ENCODE measurements at places on chromosomes 13 and 19.
A peak's percentile ranks its signal among the peaks of the same experiment; 100 is the strongest.

DNA sequence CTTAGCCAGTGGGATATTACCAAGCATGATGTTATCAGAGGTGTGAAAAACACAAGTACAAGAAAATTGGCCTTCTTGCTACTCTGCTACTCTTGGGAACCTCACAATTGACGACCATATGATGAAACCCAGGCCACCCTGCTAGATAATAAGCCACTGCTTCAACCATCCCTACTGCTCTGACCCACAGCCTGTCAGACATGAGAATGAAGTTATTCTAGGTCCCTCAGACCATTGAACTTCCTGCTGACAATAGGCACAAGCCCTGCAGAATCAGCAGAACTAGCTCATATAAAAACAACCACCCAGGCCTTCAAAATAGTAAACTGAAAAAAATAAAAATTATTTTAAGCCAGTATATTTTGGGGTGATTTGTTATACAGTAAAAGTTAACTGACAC lies 559.9 kb downstream of the KCTD12 start:
- no peak for DNase-seq

DNA sequence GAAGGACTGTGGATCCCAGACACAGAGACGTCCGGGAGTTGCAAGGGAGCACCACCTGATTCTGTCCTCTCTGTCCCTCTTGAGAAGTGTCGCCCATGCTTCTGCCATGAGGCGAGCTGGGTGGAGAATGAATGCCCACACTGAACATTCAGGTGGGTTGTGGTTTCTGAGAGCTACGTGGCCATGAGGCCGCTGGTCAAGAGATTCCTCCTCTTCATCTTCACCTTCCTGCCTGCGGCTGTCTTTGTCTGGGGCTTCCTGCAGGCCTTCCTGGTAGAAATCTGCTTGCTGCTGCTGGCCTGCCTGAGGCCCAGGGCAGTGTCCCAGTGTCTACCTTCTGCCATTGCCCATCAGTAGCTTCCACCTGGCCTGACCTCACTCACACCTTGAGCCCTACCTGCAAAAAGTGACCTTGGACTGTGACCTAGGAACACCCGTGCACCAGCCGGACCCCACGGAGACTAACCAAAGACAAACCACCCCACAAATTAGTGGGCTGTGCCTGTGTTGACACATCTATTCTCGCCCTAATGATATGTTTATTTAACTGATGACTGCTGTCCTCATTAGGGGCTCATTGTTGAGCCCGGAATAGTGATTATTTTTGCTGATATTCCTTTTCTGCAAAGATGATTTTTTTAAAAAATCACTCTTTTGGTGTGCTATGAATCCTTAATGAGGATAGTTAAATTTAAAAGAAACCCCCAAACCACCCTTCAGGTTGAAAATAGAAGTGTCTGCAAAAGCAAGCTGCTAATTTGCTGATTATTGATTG lies 38.7 kb upstream of the ZNF536 start:
- no peak for DNase-seq

DNA sequence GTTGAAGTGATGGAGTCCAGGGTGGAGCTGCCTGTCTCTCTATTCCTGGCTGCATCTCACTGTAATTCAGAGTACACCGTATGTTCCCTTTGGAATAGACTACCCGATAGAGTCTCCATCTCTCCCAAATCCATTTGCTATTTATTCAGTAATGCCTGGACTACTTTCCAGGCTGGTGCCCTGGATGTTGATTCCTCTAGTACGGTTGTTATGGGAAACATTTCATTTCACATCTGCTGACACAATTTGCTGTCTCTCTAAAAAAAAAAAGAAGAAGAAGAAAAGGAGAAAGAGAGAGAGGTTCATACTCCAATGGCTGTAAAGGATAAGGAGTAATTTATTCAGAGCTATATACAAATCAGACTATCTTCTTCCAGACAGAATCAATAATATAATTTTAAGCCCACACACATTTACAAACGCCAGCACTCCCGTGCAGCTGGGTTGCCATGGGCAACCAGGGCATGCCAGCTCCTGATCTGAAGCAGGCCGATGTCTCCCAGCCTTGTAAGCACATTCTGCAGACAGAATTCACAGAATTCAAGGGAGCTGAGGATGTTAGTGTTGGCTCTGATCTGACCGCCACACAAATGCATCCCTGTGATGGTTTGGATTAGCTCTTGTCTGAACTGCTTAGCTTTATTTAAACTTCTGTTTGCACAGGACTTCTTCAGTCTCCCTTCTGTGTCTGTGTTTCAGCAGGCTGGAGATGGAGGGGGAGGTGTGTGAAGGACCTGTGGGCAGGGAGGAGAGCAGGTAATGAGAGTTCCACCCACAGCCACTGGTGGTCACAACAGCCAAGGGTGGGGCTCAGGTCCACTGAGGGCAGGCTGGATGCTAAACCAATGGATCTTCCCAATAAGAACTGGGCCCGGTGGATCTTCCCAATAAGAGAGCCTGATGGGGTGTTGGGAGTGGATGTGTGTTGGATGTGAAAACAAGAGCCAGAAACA lies 66.0 kb downstream of the TEX26 start:
- no peak for DNase-seq

- no peak for DNase-seq
These were observed 117.1 kb downstream of the STK24 start for GRCh38 chr13:98459721-98460370.

DNA sequence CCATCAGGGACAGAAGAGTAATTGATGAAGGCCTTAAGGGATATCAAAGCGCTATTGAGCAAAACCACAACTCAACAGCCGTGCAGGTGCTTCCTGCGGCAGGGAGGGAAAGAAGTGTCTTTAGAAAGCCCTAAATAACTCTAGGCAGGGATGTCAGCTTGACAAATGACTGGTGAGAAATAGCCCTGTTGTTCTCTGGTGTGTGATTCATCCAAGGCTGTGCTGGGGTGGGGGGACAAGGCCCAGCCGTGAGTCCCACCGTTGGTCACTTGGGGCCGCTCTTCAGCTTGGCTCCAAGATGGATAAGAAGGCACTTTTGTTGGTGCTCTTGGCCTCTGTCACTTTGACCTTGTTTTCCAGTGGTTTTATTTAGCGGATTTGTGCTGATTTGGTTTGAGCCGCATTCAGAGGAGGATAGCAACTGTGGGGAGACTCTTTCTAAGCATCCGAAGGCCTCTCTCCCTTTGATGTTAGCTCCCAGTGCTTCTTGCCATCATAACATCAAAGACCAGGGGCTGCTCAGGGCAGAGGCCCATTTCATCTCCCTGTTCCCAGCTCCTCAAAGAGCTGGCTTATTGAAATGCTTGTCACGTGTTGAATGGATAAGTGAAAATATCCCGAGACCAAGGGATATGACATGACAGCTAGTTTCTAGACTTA lies 130.3 kb upstream of the SERP2 start:
- DNase-seq: peak; percentile 19

GRCh38 chr13:100951016-100951415 lies 276.4 kb upstream of the TMTC4 start:
- DNase-seq: no peak

DNA sequence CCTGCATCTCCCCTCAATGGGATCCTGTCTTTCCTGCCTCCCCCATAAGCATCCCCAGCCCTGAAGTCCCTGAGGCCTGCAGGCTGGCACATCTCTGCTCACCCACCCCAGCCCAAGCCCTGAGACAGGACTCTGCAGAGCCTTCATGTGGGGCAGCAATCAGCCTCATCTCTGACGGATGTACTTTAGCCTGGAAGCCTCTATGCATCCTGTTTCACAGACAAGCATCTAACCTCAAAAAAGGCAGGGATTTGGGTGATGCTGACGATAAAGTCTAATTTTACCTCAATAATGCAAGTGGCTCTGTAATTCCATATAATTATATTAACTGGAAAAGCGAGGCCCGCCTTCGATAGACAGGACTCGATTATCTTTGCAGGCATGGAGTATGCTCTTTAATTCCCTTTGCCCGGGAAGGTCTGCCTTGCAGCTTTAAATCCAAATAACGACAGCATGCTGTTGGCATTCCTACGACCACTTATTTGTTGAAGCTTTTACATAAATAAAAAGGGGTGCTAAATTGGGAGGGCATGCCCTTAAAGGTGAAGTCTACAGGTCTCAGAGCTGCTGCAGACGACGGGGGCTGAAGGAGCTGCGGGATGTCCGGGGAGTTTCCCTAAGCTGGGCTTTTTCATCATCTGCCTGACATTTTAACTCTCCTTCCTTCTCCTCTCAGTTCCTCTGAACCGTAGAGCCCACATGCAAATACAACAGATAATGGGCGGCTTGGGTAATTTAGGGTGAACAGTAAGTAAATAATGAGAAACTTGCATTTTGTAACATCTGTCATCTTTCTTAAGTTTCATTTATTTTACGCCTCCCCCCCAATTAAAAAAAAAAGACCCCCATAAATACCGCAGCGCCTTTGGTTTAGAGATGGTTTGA lies 211.5 kb downstream of the URI1 start:
- no peak for DNase-seq

- no peak for DNase-seq
These were observed 246.5 kb downstream of the FGF9 start for GRCh38 chr13:21917086-21918015.

- DNase-seq: no peak
These were observed 3.6 kb upstream of the A1BG start for GRCh38 chr19:58356766-58357480.

DNA sequence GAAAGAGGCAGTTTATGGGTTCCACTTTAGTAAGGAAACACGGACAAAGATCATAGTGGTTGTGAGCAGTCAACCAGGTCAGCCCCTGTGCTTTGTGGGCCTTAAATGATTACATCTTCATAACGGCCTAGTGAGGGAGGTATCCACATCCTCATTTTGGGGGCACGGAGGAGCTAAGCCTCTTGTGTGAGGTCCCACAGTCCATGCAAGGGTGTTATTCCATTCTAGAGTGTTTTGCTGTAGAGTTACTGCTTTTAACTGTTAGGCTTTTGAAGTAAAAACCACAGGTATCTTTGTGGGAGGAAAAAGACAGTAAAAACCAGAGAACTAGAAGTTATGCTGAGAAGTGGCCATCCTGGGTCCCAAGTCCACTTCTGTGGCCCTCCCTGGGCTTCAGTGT lies 4.0 kb downstream of the NOP53 start:
- DNase-seq: no peak

- DNase-seq: peak; percentile 68
These were observed 5.0 kb downstream of the CLEC11A start for GRCh38 chr19:50728084-50728737.

GRCh38 chr13:43425234-43425633 lies 361.5 kb downstream of the ENOX1 start:
- no peak for DNase-seq

DNA sequence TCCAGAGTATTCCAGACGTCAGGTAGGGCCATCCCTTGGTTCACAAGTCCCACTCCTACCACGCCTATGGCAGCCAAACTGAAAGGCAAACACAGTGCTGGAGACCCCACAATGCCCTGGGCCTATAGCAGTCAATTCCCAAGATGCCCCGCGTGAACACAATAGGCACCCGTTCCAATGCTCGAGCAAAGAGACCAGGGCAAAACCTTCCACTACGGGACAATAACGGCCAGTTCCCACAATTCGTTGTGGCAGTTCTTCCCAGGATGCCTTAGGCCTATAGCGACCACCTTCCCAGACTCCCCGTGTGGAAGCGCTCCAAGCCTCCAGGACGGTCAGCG lies 538 bp downstream of the ZNF428 start:
- DNase-seq: peak; percentile 48

DNA sequence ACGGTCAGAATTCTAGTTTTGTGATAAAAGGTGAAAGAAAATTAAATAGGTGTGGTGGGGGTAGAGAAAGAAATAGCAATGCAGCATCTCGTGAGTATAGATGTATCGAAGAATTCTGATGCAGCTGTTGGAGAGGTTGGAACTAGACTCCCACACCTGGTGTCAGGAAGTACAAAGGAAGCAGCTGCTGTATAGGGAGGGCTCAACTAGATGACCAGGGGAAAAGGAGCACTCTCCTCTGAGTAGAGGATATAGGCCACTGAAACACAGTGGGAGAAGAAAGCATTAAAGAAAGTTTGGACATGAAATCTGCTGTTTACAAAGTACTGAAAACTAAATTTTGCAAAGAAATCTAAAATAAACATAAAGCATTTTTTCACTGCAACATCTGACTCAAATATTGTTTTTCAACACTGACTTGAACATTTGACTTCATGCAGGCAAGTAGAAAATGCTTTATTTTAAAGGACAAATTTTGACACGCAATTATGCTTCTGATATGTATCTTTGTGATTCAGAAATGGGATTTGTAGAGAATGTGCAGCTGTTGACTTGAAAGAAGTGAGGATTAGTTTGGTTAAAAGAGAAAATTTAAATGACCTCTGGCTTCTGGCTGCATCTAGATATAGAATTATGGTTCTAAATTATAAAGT lies 82.2 kb downstream of the MIPEP start:
- no peak for DNase-seq

- peak; percentile 40 for DNase-seq
These were observed 12.9 kb downstream of the NHLRC3 start for GRCh38 chr13:39051157-39051556.

DNA sequence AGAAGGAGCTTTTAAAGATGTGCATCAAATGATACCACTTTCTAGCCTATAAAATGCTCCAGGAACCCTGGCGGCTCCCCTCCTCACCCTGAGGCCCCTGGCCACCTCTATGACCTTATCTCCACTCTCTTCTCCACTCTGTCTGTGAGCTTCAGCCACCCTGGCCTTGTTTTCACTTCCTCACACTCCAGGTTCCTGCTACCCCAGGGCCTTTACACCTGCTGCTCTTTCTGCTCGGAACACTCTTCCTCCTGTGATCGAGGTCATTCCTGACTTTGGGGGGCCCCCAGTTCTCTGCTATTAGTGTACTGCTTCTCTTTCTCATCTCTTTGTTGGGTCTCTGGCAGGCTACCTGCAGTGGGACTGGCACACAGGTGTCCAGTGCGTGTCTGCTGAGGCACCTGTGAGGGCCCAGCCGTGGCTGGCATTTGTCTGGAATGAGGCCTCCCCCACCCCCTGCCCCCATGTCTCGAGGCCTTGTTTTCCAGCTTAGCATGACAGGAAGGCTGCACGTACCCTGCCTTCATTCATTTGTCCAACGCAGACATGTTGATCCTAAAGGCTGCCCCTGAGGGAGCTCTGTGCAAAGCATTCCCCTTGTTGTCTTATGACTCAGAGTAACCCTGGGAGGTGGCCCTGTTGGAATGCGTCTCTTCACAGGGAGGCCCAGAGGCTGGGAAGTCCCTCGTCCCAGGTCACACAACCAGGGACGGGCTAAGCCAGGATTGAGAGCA lies 2.3 kb downstream of the DDA1 start:
- no peak for DNase-seq

DNA sequence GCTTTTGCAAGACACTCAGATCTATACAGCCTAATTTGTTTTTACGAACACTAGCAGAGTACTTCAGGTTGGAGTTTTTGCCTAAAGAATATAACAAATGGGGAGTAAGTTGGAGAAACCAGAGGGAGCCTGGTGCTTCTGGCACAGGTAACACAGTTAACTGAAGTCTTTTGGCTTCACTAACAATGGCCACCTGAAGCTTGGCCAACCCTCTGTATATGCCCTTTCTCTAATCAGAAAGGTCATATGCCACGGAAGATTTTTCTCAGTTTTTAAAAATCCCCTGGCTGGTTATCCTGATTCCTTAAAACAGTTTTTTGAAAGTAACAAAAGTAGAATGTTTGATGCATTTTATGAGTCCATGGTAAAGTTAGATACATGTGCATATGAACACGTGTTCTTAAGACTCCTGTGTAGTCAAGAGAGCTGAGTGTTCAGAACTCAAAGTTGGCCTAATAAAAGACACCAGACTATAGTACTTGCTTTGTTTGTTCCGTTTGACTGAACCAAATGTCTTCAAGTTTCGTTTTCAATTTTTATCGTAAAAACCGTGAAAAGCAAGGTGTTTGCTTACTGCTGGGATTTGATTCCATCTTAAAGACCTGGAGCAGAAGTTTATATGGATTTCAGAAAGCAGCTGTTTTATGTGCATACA lies 137.5 kb downstream of the KCNRG start:
- DNase-seq: peak; percentile 18

- no peak for DNase-seq
These were observed at the start of gene IFNL1 for GRCh38 chr19:39296055-39296645. Gene IFNL1, plus strand, starts transcription at chr19:39296407. Its CDS starts 15 bp downstream, at chr19:39296422.
